Epithelial cell of proximal tubule (primary cell): ENCODE measurements at places on chromosomes 3 and 15. TPM values are rescaled to one million over a fixed set of nuclear protein-coding genes. Genes with fewer than 3 reads are reported as not detected.

DNA sequence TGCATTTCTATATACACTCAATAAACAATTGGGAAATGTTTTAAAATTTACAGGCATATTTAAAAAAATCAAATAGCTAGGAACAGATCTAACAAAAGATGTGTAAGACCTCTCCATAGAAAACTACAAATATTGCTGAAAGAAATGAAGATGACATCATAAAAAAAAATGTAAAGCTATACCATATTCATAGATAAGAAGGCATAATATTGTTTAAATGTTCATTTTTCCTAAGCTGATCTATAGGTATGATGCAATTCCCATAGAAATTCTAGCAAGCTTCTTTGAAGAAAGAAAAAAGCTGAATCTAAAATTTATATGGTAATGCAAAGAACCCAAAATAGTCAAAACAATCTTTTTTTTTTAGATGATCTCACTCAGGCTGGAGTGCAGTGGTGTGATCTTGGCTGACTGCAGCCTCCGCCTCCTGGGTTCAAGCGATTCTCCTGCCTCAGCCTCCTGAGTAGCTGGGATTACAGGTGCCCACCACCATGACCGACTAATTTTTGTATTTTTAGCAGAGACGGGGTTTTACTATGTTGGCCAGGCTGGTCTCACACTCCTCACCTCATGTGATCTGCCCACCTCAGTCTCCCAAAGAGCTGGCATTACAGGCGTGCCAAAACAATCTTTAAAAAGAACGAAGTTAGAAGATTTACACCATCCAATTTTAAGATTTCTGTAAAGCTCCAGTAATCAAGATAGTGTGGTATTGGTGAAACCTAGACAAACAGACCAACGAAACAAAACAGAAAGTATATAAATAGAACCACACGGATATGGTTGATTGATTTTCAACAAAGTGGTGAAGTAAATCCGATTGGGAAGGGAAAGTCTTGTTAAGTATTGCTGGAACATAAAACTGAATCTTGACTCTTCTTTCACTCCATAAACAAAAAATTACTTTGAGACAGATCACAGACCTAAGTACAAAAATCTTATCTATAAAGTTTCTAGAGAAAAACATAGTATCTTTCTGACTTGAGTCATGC, 6.3 kb upstream of the BHLHE40 start:
- DNase-seq: no peak

DNA sequence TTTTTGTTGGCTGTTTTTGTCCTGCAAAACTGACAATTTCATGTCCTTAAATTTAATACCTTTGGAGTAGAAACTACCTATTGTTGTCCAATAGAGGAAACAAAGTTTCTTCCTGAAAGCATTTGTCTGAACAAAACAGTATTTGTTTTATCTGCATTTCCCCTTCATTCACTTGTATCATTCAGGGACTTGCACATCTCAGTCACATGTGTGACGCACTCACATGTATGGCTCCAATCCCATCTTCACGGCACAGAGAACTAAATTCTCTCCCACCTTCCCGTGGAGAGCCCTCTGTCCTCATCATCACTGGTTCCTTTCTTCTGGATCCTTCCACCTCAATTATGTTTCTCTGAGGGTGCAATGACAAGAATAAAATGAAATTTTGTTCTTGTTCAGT, 49.5 kb upstream of the GOLGA8J start:
- no peak for DNase-seq

DNA sequence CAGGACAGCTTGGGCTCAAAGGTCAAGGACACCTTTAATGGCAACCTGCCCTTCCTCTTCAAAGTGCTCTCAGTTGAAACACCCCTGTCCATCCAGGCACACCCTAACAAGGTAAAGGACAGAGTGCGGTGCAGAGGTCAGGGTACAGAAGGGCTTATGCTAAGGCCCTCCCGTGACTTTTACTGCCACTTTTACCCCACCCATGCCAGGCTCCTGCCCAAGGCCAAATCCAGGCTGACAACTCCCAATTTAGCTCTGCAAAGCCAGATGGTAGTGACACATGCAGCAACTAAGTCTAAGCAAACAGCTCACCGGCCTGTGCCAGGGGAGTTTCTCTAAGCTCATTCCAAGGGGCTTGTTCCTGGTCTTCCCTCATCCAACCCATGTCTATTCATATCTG, 1.6 kb downstream of the MPI start:
- no peak for DNase-seq

DNA sequence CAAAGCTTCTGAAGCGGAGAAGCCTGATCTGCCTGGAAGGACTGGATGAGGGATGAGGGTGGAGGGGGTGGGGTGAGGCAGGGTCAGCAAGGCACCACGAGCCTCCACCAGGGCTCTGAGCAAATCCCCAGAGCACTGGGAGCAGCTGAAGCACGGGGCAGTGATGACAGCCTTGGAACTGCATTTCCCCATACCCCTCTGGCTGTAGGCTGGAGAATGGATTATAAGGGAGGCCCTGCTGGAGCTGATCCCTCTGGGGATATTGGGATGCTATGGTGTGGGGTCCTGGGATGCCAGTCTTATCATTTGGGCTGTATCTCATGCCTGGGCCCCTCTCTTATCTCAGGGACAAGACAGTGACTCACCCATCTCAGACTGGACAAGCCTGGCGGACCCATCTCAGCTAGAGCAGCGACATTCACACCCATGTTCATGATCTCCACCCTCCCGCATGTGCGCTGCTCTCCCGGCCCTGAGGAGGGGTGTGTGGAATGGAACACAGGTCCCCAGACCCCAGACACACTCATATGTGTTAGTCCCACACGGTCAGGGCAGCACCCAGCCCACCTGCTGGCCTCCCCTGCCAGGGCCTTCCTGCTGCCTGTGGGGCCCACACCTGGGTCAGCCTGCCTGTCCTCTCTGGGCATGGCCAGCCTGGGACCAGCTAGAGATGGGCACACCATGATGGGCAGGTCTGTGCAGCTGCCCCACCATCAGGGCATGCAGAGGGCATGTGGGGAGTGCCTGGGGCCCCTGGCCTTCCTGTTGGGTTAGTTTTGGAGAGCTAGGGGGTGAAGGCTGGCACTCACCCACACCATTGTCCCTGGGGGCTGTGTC, 97.1 kb downstream of the FBLN2 start:
- no peak for DNase-seq

The CSNK1G1 gene
- total RNA-seq: 12.0 and 12.3 TPM in 2 replicates

The NR1I2 gene
- total RNA-seq: 0.14 and 0.69 TPM in 2 replicates

The IGSF10 gene
- under 0.01 and 0.07 TPM in 2 replicates for total RNA-seq

GRCh38 chr3:13536432-13536831, 12.5 kb upstream of the FBLN2 start:
- DNase-seq: no peak

GRCh38 chr3:191369616-191370010, 39.3 kb upstream of the UTS2B start:
- DNase-seq: no peak

DNA sequence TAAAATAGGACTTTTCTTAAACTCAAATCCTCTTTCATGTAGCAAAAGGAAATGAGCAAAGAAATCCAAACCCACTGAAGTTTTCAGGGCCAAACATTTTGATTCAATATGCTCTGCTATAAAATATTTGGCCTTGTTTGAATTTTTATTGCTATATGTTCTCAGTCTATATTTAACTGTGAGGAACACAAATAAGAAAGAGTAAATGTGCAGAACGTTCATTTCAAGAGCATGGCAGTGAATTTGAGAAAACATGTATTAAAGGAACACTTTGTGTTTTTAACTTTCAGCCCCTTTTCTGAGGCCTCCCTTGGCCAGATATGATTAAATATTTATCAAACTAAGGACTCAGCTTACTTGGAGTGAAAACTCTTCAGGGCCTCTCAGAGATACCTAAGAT, 124.7 kb upstream of the CCNL1 start:
- DNase-seq: no peak

The TUSC7 gene
- total RNA-seq: not detected in 2 replicates

The PAQR9 gene
- 0.29 and 0.63 TPM in 2 replicates for total RNA-seq

DNA sequence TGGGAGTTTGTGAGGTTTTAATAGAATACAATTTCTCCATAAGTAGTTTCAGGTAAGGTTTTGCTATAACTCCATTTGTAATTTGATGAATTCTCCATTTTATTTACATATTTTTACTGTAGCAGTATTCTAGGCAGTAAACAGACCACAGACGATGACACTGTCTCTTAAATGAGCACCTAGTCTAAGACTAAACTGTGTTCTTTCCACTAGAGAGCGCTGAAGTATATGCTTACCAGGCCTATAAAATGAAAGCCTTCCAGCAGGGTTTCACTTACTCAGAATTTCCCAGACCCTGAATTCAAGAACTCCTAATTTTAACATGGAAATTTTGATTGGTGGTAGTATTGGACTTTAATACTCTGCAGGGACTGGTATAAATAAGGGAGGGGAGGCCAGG, 41.6 kb downstream of the POLG start:
- DNase-seq: no peak

GRCh38 chr3:42499478-42499871, 3.0 kb upstream of the VIPR1 start:
- DNase-seq: no peak

- DNase-seq: no peak
Measured at GRCh38 chr3:166810741-166811445, 569.2 kb downstream of the ZBBX start.

The DAPK2 gene
- 0.07 and 7.3 TPM in 2 replicates for total RNA-seq

DNA sequence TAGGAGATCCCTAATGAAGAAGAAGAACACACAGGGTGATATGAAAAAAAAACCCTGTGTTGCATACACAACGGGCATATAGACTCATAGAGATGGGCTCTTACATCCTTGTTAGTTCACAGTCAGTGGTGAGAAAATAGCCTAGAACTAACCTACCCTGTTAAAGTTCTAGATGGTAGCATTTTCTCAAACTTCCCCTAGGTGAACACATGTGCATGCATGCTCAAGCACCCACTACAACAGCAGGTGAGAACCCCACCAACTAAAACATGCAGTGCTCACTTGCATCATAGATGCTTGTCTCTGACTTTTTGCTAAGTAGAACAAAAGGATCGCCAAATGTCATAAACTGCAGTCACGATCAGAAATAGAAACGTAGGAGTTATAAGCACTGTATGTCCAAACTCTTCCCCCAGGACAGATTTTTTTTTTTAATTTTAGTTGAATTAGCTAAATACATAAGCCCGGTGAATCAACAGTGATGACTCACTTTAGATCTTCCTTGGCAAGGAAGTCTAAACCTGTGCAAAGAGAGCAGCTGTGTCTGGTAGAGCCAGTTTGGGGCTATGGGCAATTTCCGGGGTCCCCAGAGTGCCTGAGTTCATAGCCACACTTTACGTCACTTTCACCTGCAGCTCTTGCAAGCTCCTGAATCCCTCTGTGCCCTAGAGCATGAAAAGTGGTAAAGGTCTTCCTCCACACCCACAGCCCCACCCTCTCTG, 96.2 kb upstream of the SEMA6D start:
- DNase-seq: no peak

DNA sequence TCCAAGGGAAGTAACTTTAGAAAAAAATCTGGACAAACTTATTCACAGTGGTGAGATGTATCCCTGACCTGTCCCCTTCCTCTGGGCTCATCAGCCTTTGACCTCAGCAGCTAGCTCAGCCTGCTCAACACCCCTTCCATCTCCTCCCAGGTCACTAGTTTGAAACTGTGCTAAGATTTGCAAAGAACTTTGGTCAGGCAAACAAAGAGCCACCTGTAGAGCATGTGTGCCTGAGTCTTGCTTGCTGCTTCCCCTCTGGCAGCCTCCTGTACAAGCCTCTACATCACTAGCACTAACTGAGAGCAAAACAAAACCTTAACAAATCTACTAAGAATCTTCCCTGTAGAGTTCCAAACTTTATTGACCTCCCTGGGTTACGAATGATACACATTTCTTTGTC, 43.9 kb downstream of the NR1I2 start:
- DNase-seq: no peak

GRCh38 chr3:89787979-89788378, 680.6 kb downstream of the EPHA3 start:
- no peak for DNase-seq

The ELL3 gene
- total RNA-seq: 5.1 and 7.6 TPM in 2 replicates

The RLBP1 gene
- total RNA-seq: not detected in 2 replicates

The C15orf62 gene
- total RNA-seq: 0.63 and 2.7 TPM in 2 replicates

The ALS2CL gene
- total RNA-seq: 9.0 and 17.8 TPM in 2 replicates

The ANKDD1A gene
- total RNA-seq: 0.51 and 3.0 TPM in 2 replicates

DNA sequence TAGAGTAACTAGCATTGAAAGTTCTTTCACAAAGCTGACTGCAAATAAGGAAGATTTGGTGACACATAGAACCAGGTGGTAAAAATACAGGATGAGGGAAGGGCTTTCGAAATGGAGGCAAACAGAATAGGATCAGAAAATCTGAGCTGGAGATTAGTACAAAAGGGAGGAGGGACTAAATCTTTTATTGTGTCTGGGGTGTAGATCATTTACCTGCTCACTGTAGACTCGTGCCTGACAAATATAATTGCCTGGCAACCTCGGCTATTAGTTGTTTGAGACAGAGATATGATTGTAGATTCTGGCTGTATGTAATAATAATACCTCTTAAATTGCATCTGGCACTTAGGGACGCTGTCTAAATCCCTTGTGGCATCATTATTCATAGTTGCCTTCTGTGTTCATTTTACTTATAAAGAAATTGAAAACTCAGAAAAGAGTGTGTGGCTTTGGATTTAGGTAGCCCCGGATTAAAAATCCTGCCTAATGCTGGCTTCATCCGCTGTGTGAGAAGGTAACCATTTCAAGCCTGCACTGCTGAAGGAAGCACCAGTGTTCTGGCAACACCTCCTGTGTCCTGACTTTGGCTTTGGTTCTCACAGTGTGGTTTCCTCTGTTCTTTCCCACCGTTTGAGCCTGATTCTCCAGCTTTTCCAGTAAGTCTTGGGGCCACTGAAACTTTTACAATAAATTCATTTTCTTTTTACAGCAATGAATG, 25.0 kb upstream of the GPR160 start:
- no peak for DNase-seq

DNA sequence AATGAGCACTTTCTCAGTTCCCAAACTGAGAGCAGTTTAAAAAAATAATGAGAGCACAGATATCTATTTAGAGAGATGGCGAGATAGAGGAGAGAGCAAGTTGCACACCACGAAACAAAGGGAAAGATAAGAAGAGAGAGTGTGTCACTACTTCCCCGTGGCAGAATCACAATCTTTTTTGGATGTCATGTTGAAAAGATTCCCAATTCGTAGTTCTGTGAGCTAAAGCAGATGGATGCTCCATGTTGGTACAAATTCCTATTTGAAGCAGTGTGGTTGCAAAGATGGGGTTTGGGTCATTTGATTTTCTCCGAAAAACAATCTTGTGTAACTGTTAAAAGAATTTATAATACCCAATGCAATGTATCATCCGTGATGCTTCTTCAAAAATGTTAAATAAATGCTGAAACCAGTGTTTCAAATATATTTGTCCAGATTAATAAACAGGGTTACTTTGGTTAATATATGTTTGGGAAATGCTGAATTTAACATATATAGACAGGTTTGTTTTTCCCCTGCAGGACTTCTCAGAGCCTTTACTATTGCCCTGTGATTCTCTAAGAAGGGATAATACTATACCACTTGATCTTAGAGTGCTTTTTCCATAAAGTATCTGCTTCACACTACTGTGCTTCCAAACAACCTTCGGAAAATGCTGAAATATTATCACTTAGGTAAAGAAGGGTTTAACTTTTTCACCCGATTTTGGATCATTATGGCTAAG, 128.5 kb downstream of the MDFIC2 start:
- DNase-seq: no peak
